ENCODE measurements at places on chromosomes 5 and 9.

DNA sequence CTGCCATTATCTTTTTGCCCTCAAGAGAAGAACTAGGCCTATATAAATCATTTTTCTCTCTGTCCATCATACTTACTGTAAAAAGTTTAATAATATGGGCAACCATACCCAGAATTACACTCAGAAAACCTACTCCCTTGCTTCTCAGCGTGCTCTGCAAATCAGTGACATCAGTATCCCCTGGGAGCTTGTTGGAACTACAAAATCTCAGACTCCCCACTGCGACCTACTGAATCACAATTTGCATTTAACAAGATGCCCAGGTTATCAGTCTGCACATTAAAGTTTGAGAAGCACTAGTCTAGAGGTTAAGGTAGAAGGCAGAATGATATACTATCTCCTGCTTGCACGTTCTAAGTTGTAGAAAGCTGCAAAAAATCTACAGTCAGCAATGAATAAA is 127.2 kb downstream of the MLLT3 start:
- no peak overlapping the region for H3K4me3 ChIP-seq
- no peaks in the 10 kb centered on the region for H3K27me3 ChIP-seq
- no peak for DNase-seq
- H3K36me3 ChIP-seq = no peaks in the 10 kb centered on the region

GRCh38 chr9:128340691-128341434 is 536 bp downstream of the SLC27A4 start:
- H3K4me3 ChIP-seq = peak overlapping the region; percentile 69
- no peaks in the 10 kb centered on the region for H3K27me3 ChIP-seq
- H3K4me1 ChIP-seq = no peaks in the 10 kb centered on the region
- H3K36me3 ChIP-seq = no peaks in the 10 kb centered on the region

- DNase-seq = peak; percentile 55
- no peak within 1 kb of the TSS for H3K27ac ChIP-seq
- no peaks in the 10 kb centered on the region for H3K27me3 ChIP-seq
Measured at GRCh38 chr5:122129306-122129705, at the start of gene ZNF474. TSS of gene ZNF474 (plus strand) at chr5:122129546. CDS start at chr5:122151991, 22,445 bp downstream.

DNA sequence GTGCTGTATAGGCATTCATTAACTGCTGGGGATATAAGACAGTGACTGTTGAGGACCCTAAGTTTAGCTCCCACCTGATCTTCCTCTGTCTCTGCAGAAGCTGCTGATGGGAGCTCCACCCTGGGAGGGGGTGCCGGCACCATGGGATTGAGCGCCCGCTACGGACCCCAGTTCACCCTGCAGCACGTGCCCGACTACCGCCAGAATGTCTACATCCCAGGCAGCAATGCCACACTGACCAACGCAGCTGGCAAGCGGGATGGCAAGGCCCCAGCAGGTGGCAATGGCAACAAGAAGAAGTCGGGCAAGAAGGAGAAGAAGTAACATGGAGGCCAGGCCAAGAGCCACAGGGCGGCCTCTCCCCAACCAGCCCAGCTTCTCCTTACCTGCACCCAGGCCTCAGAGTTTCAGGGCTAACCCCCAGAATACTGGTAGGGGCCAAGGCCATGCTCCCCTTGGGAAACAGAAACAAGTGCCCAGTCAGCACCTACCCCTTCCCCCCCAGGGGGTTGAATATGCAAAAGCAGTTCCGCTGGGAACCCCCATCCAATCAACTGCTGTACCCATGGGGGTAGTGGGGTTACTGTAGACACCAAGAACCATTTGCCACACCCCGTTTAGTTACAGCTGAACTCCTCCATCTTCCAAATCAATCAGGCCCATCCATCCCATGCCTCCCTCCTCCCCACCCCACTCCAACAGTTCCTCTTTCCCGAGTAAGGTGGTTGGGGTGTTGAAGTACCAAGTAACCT is 22.1 kb downstream of the PCDHGC5 start:
- no peaks in the 10 kb centered on the region for H3K27me3 ChIP-seq
- DNase-seq = no peak
- no peak overlapping the region for H3K4me3 ChIP-seq
- no peaks in the 10 kb centered on the region for H3K36me3 ChIP-seq

GRCh38 chr5:83441747-83442146 is 29.8 kb upstream of the VCAN start:
- H3K27me3 ChIP-seq = no peaks in the 10 kb centered on the region
- DNase-seq = no peak
- H3K4me1 ChIP-seq = no peaks in the 10 kb centered on the region
- H3K4me3 ChIP-seq = no peak overlapping the region

DNA sequence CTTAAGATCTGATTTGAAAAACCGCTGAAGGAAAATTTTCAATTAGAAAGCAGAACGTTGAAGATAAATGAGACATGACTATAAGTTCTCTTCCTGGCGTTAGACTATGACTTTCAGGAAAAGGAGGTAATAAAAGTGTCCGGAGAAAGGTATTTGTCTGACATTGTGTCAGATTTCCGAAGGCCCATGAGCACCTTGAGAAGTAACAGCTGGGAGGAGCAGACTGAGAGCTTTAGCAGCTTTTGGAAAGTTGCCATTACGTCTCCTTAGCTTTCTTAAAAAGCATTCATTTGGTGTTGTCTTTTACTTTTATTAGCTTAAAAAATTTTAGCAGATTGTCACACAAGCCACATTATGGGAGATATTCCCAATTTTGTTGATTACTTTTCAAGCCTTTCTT is 363.5 kb downstream of the NDUFS4 start:
- no peaks in the 10 kb centered on the region for H3K27me3 ChIP-seq
- H3K36me3 ChIP-seq = no peaks in the 10 kb centered on the region
- no peaks in the 10 kb centered on the region for H3K4me1 ChIP-seq
- H3K4me3 ChIP-seq = no peak overlapping the region
- DNase-seq = no peak

- DNase-seq = no peak
- no peaks in the 10 kb centered on the region for H3K4me1 ChIP-seq
- no peak overlapping the region for H3K4me3 ChIP-seq
- H3K27me3 ChIP-seq = no peaks in the 10 kb centered on the region
Measured at GRCh38 chr9:91646702-91647101, 223.1 kb upstream of the NFIL3 start.

GRCh38 chr5:60230456-60230855 is 336.9 kb upstream of the PDE4D start:
- no peak overlapping the region for H3K4me3 ChIP-seq
- H3K4me1 ChIP-seq = no peaks in the 10 kb centered on the region
- DNase-seq = no peak
- H3K27ac ChIP-seq = no peak overlapping the region
- no peaks in the 10 kb centered on the region for H3K27me3 ChIP-seq
- no peaks in the 10 kb centered on the region for H3K36me3 ChIP-seq

- no peaks in the 10 kb centered on the region for H3K36me3 ChIP-seq
- H3K4me1 ChIP-seq = peaks cover 12% of the 10 kb centered on the region
- no peaks in the 10 kb centered on the region for H3K27me3 ChIP-seq
- DNase-seq = no peak
Measured at GRCh38 chr5:65730910-65731309, 8.9 kb downstream of the NLN start.

DNA sequence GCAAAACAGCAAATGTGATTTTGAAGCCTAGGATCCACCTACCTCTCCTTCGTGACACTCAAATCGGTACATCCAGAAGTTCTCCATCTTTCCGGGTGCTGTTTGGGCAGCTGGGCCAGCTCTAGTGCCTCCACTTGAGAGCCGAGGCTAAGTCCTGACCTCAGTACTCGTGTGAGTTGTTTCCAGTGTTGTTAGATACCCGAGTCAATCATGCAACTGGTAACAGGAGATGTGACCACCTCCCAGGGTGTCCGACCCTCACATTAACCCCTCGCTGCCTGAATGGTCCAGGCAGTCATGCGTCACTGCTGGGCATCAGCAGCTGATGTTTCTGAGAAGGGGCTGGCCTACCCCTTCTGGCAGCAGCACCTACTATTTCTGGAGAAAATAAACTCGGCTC is 170.3 kb downstream of the ENTREP1 start:
- H3K4me1 ChIP-seq = no peaks in the 10 kb centered on the region
- no peak overlapping the region for H3K4me3 ChIP-seq
- no peak for DNase-seq
- no peak overlapping the region for H3K27ac ChIP-seq

- no peaks in the 10 kb centered on the region for H3K27me3 ChIP-seq
- no peak overlapping the region for H3K27ac ChIP-seq
- no peak overlapping the region for H3K4me3 ChIP-seq
- H3K4me1 ChIP-seq = no peaks in the 10 kb centered on the region
- DNase-seq = no peak
Measured at GRCh38 chr5:150038547-150038946, 38.0 kb downstream of the HMGXB3 start.

DNA sequence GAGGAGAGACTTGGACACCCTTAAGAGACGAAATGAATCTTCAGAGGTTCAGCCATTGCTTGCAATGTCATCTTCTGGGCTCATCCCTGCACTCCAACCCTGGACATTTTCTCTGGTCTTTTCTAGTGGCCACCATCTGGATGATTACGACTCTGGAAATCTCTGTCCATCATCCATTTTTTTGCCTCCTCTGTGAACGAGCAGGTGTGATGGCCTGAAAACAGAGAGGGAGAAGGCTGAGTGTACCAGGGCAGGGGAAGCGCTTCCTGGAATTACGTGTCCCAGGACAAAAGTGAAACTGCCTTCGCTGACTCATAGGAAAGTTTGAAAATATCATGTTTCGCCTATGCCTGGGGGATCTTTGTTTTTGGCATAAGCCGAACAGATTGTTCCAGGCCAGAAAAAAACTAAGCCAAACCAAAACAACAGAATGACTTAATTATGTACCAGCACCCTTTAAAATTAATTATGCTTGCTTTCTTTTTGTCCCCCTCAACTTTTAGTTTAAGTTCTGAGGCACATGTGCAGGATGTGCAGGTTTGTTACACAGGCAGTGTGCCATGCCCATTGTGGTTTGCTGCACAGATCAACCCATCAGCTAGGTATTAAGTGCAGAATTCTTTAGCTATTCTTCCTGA is 31.9 kb downstream of the ANKRD33B start:
- no peaks in the 10 kb centered on the region for H3K36me3 ChIP-seq
- H3K4me1 ChIP-seq = peaks cover 43% of the 10 kb centered on the region
- H3K4me3 ChIP-seq = peak overlapping the region; percentile 46

GRCh38 chr5:133781436-133782225 is 169.3 kb upstream of the FSTL4 start:
- DNase-seq = no peak
- H3K4me1 ChIP-seq = no peaks in the 10 kb centered on the region
- no peaks in the 10 kb centered on the region for H3K36me3 ChIP-seq
- H3K27me3 ChIP-seq = peaks cover 3% of the 10 kb centered on the region
- H3K4me3 ChIP-seq = no peak overlapping the region

GRCh38 chr9:134286471-134287245 is 39.6 kb upstream of the RXRA start:
- no peak overlapping the region for H3K4me3 ChIP-seq
- no peak overlapping the region for H3K27ac ChIP-seq
- no peak for DNase-seq
- H3K27me3 ChIP-seq = no peaks in the 10 kb centered on the region
- no peaks in the 10 kb centered on the region for H3K36me3 ChIP-seq

GRCh38 chr5:109161914-109162683 is 247.7 kb downstream of the PJA2 start:
- no peak for DNase-seq
- H3K4me3 ChIP-seq = no peak overlapping the region
- H3K27me3 ChIP-seq = no peaks in the 10 kb centered on the region
- no peak overlapping the region for H3K27ac ChIP-seq

GRCh38 chr5:74360535-74361210 is 279.9 kb downstream of the ENC1 start:
- H3K27ac ChIP-seq = no peak overlapping the region
- no peak for DNase-seq
- H3K4me3 ChIP-seq = no peak overlapping the region
- H3K36me3 ChIP-seq = no peaks in the 10 kb centered on the region

DNA sequence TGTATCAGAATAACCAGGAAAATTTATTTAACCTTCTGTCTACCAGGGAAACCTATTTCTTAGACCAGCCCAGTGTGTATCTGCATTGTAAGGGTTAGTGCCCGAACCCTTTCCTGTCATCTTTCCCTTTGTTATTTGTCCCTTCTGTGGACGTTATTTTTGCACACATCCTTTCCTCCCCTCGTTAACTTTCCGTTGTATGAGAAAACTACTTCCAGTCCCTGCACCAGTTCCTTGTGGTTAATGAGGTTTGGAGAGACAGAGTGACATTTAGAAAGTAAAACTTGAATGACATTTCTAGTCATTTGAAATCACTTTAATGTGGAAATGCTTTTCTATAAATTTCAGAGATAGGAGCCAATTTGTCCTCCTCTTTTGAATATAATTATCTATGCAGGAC is 4.3 kb upstream of the IFNB1 start:
- no peak overlapping the region for H3K4me3 ChIP-seq
- H3K36me3 ChIP-seq = no peaks in the 10 kb centered on the region
- H3K27ac ChIP-seq = no peak overlapping the region
- no peaks in the 10 kb centered on the region for H3K4me1 ChIP-seq

DNA sequence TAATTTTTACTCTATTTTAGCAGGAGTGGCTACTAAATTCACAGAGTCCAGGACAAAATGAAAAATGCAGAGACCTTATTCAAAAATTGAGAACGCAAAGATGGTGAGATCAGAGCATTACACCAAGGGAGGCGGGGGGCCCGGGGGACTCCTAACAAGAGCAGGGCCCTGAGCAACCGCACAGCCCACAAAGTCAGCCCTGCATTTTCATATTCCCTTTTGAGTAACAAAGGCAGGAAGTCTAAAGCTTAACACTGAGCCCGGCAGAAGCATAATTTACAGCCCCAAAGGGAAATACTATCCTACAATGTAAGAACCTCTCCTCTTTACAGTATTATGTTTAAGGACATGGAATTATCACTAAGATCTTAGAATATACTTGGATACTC is 69.4 kb downstream of the TLE1 start:
- no peaks in the 10 kb centered on the region for H3K4me1 ChIP-seq
- no peak overlapping the region for H3K27ac ChIP-seq
- DNase-seq = no peak
- H3K27me3 ChIP-seq = no peaks in the 10 kb centered on the region

- DNase-seq = no peak
- H3K4me3 ChIP-seq = no peak overlapping the region
- no peaks in the 10 kb centered on the region for H3K4me1 ChIP-seq
- no peaks in the 10 kb centered on the region for H3K36me3 ChIP-seq
Measured at GRCh38 chr5:57033103-57033502, 81.2 kb upstream of the MIER3 start.

- DNase-seq = no peak
- no peaks in the 10 kb centered on the region for H3K36me3 ChIP-seq
- no peak overlapping the region for H3K4me3 ChIP-seq
- H3K27me3 ChIP-seq = peaks cover 2% of the 10 kb centered on the region
Measured at GRCh38 chr5:6358434-6358820, 19.9 kb downstream of the MED10 start.

GRCh38 chr9:108784998-108785397 is 70.8 kb downstream of the ACTL7B start:
- no peaks in the 10 kb centered on the region for H3K4me1 ChIP-seq
- no peak overlapping the region for H3K4me3 ChIP-seq
- DNase-seq = no peak
- H3K27ac ChIP-seq = no peak overlapping the region
- H3K27me3 ChIP-seq = no peaks in the 10 kb centered on the region

GRCh38 chr5:37111426-37112382 is 137.5 kb downstream of the CPLANE1 start:
- H3K27me3 ChIP-seq = no peaks in the 10 kb centered on the region
- DNase-seq = no peak
- no peak overlapping the region for H3K27ac ChIP-seq
- 0 out of 2 replicates have a peak, but pooled peaks cover 2% of the 10 kb centered on the region for H3K36me3 ChIP-seq
- H3K4me1 ChIP-seq = no peaks in the 10 kb centered on the region
